Activated T-helper 2 cell treated with anti-CD3 and anti-CD28 coated beads, Interferon-gamma antibody, Interleukin-2, Interleukin-4, amounts not matched to agents 10 μg/mL and 5 μg/mL and 100 μg/mL, durations not matched to agents 14 hours and 24 hours and 36 hours (primary cell): ENCODE measurements at places on chromosomes 12 and 14.

DNA sequence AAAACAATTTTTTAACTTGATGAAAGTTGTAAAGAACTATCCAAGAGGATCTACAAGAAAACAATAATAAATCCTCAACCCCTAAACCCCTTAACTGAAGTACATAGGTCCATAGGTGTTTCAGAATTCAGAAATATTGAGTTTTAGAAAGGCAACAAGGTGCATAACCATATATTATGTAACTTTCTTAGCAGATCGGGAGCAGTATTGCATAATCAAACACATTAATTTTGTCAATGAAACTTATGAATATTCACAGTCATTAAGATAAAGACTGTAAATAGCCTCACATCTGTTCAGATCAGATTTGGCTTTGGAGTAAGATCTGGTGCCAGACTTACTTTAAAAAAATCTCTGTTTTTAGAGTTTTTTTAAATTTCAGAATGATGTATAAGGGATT, 647.1 kb upstream of the FLRT2 start:
- DNase-seq, result no peak

- no peak for DNase-seq
Measured at GRCh38 chr12:99454539-99455172, 192.9 kb upstream of the GARIN6 start.

DNA sequence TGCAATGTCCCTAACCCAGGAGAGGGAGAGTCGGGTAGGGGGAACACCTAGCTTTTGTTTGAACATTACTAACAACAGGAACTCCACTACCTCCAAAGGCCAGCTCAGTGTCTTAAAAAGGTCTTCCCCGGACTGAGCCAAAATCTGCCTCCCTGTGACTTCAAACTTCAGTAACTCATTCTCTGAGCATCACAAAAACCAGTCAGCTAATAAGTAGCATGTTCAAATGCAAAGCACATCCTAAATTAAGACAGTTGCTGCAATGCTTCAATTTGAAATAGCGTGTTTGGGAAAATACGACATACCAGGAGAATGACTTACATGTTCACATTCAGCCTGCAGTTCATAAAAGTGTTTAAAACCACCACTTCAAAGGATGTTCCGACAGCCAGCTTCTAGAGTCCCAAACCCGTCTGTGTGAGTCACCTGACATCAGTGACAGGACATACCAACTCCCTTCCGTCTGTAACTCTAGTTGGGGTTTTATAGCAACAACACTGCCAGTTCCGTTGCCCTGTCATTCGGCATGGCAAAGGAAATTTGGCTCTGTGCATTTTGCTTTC, 13.0 kb downstream of the ZFP36L1 start:
- peak; percentile 48 for DNase-seq

GRCh38 chr12:124557518-124558223, 9.7 kb downstream of the NCOR2 start:
- no peak for DNase-seq

- no peak for DNase-seq
Measured at GRCh38 chr14:68199554-68200151, 380.1 kb downstream of the RAD51B start.

DNA sequence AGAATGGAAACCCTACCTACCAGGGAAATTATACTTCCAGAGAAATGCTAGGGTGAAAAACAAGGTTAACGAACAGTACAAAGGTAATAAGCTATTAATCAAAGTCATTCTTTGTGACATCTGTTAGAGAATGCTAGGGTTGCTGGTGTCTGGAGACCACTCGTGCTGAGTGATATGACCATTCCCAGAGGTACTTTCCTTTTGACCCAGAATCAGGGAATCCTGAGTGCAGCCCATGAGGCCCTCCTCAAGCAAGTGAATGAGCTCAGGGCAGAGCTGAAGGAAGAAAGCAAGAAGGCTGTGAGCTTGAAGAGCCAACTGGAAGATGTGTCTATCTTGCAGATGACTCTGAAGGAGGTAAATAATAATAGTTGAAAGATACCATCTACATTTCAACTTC, 31.7 kb downstream of the RPGRIP1 start:
- no peak for DNase-seq

DNA sequence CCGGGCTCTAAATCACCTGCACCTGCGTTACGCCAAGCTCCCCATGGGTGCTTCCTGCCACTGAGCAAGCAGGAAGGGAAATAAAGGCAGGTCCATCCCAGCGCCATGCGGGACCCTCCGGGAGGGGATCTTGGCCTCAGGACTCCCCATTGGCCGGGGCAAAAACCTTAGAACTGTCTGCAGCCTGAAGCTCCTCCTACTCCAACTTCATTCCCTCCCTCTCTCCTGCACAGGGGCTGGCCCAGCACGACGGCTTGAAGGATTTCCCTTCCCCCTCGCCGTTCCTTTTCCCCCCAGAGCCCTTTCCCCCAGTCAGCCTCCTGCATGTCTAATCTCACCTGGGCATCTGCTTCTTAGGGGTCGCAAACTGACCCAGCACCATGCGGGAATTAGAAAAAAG, 137.2 kb upstream of the NCOR2 start:
- no peak for DNase-seq

- DNase-seq, result no peak
Measured at GRCh38 chr12:131454418-131455217, 256.3 kb upstream of the SFSWAP start.

DNA sequence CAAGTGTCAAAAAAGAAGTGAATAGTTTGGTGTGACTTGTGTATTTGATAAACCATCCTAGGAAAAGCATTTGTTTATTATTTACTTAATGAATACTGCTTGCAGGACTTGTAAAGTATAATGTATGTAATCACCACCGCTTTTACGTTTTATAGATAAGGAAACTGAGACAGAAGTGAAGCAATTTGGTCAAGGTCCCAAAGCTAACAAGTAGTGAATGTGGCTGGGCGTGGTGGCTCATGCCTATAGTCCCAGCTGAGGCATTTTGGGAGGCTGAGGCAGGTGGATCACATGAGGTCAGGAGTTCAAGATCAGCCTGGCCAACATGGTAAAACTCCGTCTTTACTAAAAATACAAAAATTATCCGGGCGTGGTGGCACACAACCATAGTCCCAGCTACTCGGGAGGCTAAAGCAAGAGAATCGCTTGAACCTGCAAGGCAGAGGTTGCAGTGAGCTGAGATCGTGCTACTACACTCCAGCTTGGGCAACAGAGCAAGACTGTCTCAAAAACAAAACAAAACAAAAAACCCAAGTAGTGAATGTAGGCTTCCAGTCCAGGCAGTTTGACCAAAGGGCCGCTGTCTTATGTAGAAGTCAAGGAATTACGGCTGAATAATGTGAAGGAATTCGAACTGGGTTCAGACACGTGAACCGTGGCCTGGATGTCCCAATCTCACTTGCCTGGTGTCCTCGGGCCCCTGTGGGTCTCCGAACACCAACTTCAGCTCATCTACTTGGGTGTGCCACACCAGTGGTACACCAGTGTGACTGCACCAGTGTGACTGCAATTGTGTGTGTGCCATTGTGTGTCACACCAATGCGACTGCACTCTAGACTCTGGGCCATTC, 88.3 kb upstream of the MED13L start:
- DNase-seq, result no peak

GRCh38 chr12:66662179-66662578, 16.7 kb downstream of the GRIP1 start:
- DNase-seq, result no peak

DNA sequence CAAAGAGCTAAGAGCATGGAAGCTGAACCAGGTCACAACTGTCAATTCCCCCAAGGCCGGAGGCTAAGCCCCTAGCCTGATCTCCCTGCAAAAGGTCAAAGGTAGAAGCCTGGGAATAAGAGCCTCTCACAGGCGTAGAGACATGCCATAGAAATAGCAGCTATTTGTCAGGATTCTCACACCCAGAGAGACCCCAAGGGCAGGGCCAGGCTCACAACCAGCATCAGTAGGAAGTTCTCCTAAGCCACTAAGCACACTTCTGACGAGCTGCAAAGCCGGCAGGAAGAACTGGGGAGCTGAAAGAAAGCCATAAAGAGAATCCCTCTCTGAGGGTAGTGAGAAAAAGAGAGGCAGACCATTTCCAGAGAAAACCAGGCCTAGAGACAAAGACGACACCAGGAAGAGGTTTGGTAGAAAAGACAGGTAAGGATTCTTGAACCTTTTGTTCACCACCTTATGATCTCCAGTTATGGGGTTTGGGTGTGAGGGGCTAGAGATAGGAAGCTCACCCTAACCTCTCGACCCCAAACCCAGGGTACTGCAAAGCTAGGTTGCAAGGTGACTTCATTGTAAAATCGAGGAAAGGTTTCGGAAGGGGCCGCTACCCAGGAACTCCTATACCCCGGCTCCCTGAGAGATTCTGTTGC, 1.0 kb downstream of the SMARCC2 start:
- DNase-seq, result no peak

- DNase-seq, result no peak
Measured at GRCh38 chr12:42180990-42181596, 36.4 kb upstream of the GXYLT1 start.

DNA sequence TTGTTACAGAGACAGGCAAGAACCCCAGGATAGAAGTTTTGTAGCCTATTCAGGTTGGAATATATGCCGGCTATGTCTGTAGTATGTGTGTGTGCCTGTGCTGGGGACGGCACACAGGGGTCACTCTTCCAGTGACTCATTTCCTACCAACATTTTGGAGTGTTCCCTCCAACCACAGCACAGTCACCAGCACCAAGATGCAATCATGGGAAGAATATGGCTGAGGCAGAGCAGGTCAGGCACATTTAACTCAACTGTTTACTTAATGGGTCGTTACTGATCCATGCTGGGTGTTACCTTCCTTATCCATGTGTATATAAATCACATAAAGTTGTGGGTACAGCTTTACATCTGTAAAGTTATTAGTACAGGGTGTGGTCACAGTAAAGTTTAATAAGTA, 178.3 kb downstream of the PRKD1 start:
- DNase-seq, result no peak

DNA sequence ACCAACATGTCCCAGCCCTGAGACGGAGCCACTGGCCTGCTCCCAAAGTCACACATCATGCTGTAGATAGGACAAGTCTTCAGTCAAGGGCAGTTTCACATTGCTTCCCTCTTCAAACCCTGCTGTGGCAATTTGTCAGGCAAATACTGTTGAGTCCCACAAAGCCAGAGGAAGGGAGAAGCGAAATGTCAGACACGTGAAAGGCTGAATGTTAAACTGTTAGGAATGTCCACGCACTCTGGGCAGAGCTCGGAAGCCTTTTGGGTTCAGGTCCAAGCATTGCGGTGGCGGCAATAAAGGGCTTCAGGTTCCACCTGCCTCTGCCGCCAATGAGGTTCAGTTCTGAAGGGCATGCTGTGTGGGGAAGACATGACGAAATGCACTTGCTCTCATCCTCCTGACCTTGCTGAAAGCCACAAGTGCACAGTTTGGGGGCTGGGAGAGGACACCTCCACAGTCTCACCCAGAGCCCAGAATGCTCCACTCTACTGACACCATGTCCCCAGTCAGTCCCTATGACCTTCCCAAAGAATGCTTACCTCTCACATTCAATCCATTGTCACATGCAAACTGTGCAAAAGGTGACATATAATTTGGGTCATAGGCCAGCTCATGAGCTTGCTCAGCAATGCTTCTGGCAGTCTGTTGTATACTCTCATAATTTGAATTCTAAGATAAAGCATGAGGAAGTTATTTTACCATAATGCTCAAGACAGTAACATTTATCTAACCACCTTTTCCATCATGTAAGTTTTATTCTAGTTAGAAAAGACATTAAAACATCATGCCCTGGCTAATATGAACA, 35.7 kb downstream of the RAD9B start:
- DNase-seq, result no peak

DNA sequence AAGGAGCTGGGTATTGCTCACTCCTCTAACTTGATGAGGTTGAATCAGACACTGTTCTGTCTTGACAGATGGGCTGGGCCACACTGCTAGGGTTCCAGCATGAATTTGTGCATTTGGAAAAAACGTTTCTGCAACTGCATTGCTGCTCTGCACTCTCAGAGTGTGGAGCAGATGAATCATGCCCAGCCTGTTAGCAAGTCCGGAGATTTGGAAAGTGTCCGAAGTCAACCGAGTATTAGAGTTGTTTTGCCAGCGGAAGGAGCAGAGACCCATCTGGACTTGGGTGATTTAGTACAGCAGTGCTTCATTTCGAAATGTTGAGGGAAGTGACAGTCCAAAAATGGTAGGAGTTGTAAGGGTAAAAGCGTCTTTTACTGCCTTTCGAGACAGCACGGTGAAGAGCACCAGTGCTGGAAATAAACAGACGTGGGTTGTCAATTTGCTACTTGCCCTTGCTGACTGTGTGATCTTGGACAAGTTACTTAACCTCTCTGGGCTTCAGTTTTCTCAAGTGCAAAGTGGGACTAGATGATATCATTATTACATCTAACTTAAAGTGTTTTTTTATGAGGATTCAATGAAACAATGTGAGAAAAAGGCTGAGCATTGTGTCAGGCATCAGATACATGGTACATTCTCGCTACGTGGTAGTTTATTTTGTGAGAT, 139.5 kb downstream of the CHST11 start:
- no peak for DNase-seq

DNA sequence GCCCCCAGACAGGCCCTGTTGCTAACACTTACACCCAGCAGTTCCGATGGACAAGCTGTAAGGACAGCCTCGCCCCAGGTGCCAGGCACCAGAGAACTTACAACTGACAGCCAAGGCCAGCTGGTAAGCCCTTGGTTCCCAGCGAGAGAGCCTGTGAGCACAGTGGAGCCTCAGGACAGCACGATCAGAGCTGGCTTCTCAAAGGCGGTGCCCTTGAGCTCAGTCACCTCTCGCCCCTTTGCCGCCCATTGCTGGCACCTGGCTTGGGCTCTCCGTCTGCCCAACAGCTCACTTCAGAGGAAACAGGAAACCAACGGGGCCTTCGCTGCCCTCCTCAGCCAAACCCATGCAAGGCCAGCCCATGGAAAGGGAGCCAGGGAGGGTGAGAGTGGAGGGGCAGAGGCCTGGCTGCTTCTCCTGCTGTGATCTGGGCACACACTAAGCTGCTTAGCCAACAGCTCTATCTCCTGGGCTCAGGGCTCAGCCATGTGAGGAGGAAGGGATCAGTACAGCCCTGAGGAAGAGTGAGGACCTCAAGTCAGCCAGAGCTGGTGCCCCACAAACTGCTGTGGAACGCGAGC, 98.5 kb downstream of the SINHCAF start:
- no peak for DNase-seq

DNA sequence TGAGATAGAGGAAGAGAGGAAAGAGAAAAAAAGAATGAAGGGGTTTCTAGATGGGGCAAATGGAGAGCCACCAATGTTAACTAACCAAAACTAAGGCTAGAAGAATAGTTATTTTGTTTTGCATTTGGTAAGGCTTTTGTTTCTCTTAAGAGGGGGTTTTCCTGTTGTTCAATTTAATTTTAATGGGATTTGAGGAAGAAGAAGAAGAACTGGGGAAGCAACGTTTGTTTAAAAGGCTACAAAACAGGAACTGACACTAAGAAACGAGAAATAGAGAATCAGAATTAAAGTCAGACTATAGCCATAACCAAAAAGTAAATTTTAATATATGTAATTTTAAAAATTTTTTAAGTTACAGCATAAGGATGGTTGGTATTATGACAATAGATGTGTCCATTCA, 13.7 kb downstream of the TXNDC16 start:
- no peak for DNase-seq

- no peak for DNase-seq
Measured at GRCh38 chr12:67414011-67414715, 145.0 kb downstream of the CAND1 start.

GRCh38 chr12:76519538-76519937, 40.0 kb downstream of the OSBPL8 start:
- no peak for DNase-seq

- no peak for DNase-seq
Measured at GRCh38 chr12:112938751-112939150, 477 bp downstream of the OAS3 start.
